AG09319 (cell line): ENCODE measurements at places on chromosomes 6 and 20.

DNA sequence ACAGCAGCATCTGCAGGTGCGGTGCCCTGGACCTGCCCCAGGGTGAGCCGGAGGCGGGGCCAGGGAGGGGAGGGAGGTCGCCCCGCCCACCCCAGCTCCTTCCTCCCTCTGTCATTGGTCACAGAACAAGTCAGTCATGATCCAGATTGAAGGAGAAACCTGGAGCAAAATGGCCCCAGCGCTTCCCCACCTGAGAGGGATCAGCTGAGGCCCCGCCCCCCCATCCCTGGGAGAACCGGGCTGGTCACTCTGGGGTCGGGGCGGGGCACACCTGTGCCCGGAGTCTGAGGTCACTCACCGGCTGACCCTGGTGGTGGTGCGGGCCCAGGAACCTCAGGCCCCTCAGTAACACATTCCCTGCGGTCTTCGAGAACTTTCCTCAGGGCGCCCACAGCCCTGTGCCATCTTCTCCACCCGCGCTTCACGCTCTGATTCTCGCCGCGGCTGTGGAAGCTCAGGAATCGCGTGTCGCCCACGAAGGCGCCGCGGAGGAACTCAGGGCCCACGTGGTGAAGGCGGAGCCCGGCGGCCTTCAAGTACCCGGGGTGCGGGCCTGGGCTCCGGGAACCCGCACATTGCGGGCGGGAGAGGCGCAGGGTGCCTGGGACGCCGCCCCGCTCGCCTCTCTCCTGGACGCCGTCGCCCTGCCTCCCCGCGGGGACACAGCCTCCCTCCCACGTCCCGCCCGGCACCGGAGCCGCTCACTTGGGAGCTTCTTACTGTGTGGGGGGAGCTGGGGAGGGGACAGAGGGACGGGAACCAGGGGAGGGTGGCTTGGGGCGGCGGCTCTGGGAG is 36.4 kb upstream of the HLA-C start:
- DNase-seq = no peak

DNA sequence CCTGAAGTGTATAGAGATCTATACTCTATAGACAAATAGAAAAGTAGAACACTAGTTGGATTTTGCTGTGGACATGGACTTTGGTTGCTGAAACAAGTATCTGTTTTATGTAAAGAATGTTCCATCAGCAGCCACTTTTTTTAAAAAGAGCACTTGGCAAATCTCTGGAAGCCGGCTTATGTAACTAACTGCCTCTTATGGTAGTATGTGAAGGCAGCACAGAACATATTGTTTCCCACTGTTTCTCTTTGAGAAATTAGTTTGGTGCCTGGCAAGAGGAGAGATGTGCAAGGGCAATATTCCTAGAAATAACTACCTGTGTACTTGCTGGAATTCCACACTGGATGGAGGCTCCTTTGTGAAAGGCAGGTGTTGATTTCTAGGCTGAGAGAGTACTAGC is 242.3 kb upstream of the PREP start:
- DNase-seq = no peak

DNA sequence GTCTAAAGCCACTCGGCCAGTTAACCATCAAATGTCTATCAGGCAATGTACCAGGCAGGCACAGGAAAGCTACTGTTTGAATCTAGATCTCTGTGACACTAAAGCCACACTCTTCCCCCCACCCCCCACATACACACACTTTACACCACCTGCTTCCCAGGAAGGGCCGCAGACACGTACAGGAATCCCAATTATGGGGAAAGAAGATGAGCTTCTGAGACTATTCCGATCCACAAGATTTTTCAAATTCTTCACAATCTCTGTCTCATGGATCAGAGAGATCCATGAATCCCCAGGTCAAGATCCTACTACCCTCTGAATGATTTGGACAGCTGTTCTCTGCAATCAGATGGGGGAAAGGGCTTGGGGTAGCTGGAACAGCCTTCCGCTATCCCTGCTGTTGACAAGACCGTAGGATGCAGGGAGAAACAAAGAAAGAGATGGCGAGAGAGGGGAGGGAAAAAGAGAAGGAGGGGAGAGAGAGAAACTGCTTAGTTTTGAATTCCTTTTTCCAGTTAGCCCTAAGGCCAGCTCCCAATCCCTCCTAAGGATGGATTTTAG is 25.4 kb upstream of the RIMS4 start:
- DNase-seq = no peak

- no peak for DNase-seq
Measured at GRCh38 chr6:34460796-34461507, 4.9 kb upstream of the PACSIN1 start.

- DNase-seq = no peak
Measured at GRCh38 chr6:103326760-103327757, 1532.7 kb downstream of the HACE1 start.

DNA sequence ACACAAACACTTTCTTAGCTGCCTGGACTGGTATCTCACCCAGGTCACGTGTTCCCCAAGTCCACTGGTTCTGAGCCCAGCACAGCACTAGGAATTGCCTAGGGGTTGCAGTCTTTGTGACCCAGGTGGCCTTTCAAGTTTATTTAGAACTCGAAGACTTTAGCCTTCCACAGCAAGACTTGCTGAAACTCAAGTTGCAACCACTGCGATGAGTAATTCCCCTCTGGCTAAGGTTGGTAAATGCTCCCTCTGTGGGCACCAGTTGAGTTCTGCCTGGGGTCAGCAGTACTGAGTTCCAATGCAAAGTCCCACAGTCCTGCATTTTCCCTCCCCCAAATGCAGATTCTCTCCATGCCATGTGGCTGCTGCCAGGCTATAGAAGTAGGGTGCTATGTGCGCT is 77.6 kb upstream of the MOCS1 start:
- no peak for DNase-seq

DNA sequence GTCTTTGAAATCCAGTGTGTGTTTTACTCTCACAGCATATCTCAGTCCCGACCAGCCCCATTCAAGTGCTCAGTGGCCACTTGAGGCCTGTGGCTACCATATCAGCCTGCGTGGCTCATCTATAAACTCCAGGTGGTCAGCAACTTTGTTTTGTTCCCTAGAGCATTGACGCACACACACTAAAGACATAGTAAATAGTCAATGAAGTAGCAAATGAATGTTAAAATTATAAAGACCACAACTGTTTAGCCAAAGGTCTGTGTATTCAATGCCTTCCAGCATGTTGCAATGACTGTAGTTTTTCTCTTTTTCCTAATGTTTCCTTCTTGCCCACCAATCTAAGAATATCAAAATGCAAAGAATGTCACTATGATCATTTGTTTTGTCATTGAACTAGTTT is 238.2 kb upstream of the ZNF217 start:
- DNase-seq = peak; percentile 5

DNA sequence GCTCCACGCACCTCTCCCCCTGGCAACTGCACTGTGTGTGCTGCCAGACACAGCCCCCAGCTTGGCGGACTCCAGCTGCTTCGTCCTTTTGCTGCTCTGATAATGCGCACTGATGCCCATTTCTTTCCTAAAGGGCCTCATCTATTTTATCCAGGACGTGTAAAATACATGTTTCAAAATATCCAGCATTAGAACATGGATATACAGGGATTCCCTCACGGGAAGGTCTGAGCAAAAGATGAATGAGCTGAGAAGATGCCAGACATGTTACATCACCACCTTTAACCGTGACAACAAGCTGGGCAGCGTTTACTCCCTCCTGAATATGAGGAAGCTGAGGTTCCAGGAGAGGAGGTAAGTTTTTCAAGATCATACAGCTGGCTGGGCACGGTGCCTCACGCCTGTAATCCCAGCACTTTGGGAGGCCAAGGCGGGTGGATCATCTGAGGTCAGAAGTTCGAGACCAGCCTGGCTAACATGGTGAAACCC is 32.8 kb downstream of the TNXB start:
- no peak for DNase-seq

GRCh38 chr6:157988700-157989063 is 7.0 kb downstream of the SYNJ2 start:
- DNase-seq = no peak

DNA sequence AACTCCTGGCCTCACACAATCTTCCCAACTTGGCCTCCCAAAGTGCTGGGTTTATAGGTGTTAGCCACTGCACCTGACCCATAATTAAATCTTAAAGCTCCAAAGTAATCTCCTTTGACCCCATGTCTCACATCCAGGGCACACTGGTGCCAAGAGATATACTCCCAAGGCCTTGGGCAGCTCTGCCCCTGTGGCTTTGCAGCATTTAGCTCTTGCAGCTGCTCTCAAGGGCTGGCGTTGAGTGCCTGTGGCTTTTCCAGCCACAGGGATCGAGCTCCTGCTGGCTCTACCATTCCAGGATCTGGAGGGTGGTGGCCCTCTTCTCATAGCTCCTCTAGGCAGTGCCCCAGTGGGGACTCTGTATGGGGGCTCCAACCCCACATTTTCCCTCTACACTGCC is 49.3 kb upstream of the CD2AP start:
- no peak for DNase-seq

GRCh38 chr6:2749969-2750600 is 637 bp downstream of the MYLK4 start:
- no peak for DNase-seq

- no peak for DNase-seq
Measured at GRCh38 chr6:109015176-109015575, 79.5 kb downstream of the SESN1 start.

DNA sequence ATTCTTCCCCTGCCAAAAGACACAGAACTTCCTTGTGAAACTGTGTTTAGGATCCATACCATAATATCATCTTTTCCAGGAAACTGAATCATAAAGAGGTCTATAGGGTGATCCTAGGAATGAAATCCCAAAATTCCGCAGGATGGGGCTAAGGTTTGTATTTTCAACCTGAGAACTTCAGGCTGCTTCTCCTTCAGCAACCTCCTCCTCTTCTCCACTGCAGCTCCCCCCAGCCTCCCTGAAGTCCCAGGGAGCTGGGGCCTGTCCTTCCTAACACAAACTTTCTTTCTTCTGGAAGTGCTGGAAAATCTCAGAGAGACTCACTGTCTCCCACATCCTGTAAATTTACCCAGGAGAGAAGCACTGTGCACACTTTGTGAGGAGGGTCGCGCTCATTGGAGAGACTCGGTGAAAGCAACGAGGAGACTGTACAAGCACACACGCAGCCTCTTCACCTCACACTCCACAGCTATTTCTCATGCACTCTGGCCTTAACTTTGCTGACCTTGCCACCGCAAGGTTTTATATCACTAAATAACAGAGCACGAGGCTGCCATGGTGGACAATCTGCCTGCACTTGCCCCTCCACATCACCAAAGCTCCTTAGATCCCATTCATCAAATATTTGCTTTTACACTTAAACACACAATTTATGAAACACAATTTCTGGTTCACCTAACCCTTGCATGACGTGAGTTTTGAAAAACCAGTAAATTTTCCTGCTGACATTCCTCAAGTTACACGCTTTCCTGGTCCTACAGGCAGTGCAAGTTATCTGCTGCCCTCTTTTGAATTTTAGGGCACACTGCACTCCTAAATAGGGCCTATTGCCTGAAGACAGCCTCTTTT is 14.3 kb downstream of the ID4 start:
- DNase-seq = peak; percentile 46

DNA sequence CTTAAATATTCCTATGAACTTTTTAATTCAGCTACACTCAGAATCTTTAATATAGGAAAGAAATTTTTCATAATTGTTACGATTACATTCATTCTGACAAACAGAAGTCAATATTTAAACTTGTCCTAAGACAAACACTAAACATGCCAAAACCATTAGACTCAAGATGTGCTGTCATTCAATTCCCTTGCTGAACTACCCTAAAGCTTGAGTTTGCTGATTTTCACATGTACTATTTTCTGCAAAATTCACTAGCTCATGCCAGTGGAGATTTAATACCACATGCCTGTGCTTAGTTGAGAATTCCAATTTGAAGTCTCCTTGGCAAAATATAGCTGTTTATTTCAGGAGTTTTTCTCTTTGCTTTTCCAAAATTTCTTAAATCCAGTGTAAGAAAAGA is 448.0 kb downstream of the COL12A1 start:
- no peak for DNase-seq

- DNase-seq = peak; percentile 56
Measured at GRCh38 chr20:33789109-33789857, 21.9 kb upstream of the CHMP4B start.

DNA sequence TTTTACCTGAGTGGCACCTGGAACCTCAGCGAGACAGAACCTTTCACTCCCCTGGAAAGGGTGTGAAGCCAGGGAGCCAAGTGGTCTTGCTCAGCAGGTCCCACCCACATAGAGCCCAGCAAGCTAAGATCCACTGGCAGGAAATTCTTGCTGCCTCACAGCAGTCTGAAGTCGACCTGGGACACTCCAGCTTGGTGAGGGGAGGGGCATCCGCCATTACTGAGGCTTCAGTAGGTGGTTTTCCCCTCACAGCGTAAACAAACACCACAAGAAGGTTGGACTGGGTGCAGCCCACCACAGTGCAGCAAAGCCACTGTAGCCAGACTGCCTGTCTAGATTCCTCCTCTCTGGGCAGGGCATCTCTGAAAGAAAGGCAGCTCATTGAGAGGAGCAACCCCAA is 134.7 kb upstream of the RSPO3 start:
- DNase-seq = no peak

DNA sequence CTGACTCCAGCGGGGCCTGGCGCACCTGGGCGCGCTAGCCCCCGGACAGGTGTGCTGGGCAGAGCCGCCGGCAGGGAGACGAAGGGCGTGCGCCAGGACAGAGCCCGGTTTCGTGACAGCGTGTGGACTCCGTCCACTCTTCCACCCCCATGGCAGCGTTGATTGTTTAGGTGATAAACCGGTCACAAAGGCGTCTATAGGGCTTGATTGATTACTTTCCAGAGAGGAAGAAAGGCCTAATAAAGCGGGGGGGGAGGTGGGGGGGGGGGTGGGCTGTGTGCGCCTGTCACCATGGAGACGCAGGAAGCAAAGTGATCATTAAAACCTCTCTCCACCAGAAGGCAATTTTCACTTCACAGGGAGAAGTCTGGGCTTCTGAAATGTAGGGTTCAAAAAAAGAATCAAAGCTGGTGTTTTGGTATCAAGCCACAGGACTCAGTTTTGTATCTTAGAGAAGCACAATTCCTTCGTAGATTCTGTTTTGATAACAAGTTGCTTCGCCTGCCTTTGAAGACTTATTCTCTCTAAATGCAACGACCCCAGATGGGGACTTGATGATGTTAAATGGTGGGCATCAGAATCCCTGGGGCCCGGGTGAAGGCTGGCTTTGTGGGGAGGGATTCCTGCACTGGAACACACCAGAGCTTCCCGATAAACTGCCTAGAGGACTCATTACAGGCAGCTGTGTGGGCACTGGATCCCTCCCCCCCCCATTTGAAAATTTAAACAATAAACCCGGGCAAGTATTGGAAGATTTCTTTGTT is 1.4 kb downstream of the PHACTR3 start:
- DNase-seq = no peak
